Muscle of leg (tissue), 16 donors: ENCODE measurements at places on chromosomes 7 and 10. TPM values are rescaled to one million over a fixed set of nuclear protein-coding genes. Genes with fewer than 3 reads are reported as not detected.
A peak's percentile ranks its signal among the peaks of the same experiment; 100 is the strongest.

The ZC3HAV1L gene
- polyA plus RNA-seq, result 24.0 TPM

The CPA1 gene
- 3.5 TPM for polyA plus RNA-seq

The OR6V1 gene
- not detected for polyA plus RNA-seq

The PTF1A gene
- polyA plus RNA-seq, result not detected

The C10orf62 gene
- not detected for polyA plus RNA-seq

The NUTM2E gene
- polyA plus RNA-seq, result 0.99 TPM

The CUBN gene
- 2.4 TPM for polyA plus RNA-seq

The ERVW-1 gene
- polyA plus RNA-seq, result 1.6 TPM

The SLC39A12 gene
- polyA plus RNA-seq, result not detected

The NPSR1 gene
- polyA plus RNA-seq, result 3.0 TPM

The KAZALD1 gene
- polyA plus RNA-seq, result 29.3 TPM

The GCC1 gene
- 9.2 TPM for polyA plus RNA-seq

The CFAP58 gene
- polyA plus RNA-seq, result 0.20 TPM

The TUBB8 gene
- polyA plus RNA-seq, result 0.41 TPM

The TPK1 gene
- polyA plus RNA-seq, result 3.0 TPM

The LRRTM3 gene
- 3.1 TPM for polyA plus RNA-seq

DNA sequence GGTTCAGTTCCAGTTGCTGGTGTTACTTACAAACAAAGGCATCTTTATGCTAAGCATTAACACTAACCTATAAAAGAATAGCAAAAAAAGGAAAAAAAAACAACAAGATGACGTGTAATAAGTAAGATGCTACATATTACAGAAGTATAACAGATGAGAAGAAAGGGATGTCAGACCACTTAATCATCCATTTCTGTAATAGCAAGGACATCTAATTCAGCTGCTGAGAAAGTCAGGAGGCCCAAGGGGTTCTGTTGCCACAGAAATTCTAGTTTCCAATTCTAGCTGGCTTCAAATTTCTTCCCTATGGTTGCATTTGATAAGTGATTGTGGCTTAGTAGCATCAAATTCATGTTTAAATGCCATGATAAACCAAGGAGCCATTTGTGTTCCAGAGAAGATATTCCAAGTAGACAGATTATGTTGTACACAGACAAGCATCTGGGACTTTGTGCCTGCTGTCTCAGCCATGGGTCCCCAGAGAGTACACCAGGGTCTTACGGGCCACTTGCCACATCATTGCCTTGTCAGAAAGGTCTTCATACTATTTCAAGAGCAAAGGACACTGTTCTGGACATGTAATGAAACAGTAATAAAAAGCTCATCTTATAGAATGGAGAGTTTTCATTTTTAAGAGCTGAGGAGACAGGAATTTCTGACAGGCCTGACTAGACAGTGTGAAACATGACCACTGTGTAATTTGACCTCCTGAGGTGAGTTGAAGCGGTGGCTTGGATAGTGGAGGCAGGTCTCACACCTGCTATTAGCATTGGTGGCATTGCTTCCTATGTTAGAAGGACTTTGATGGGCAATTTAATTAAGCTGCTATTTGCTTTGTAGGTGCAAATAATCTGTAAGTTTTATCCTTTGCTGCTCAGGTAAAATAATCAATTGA is 4.2 kb upstream of the ASB4 start:
- no peak for DNase-seq

DNA sequence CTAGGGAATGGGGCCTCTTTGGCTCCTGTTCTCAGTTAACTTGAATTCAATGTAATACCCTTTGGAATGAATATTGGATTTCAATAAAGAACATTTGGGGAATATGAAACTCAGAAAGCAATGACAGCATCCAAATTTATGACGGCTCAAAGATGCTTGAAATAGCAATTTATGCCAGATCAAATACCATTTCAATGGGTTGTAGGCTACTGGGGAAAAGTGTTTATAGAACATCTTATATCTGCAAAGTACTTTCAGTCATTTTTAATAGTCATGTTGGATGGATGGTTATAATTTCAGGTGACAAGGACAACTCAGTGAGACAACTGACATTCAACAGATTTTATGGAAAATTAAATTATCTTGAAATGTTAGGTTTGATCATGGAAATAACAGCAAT is 772.7 kb downstream of the PHTF2 start:
- no peak for DNase-seq

DNA sequence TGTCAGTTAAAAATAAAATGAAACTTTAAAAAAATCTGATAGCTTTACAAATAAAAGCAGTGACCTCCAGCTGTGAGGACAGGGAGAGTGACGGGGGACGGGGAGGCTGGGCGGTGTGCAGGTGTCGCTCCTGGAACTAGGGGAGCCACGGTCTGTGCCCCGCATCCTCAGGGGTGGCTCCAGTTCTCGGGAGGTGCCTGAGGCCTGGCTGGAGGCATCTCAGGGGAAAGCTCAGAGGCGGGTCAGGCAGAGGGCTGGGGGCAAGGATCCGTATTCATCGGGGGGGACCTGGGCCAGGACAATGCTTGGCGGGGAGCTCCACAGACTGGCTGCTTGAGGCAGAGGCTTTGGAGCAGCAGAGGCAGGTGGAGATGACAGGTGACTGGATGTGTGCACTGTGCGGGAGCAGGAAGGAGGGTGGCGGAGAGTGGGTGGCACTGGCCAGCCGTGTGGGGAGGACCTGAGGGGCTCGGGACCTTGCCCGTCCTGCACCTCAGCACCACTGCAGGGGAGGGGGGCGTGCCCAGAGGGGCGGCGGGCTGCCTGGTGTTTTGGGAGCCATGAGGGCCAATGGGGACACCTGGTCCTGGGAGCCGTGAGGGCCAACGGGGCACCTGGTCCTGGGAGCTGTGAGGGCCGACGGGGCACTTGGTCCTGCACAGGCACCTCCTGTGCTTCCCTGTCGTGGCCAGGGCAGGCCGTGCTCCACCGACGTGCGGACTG is 13.2 kb downstream of the PWWP2B start:
- DNase-seq, result no peak

- peak; percentile 15 for DNase-seq
These were observed at the start of gene NPY for GRCh38 chr7:24283897-24284698. NPY (plus strand) TSS chr7:24284190; CDS start chr7:24285241, 1,051 bp downstream.

- peak; percentile 35 for DNase-seq
These were observed 595 bp downstream of the TBL2 start for GRCh38 chr7:73577627-73578341.

DNA sequence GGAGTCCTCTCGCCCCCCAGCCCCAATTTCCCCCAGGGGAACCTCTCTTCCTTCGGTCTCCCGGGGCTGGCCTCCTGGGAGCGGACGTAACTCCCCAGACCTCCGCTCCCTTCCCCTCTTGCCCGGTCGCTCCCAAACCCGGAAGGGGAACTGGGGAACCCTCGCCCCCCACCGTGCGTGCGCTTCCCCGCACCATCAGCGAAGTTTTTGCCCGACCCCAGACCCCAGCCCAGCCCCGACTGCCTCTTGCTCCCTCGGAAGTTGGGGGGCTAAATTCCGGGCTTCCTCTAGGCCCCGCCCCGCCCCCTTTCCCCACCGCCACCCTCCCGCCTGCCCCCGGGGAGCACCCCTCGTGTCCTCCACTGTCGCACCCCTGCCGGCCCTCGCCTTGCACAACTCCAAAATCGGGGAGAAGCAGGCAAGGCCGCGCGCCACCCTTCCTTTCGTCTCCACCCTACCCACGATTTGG is 436 bp downstream of the GNB2 start:
- no peak for DNase-seq

GRCh38 chr10:43399320-43400310 is 9.4 kb downstream of the HNRNPF start:
- no peak for DNase-seq

DNA sequence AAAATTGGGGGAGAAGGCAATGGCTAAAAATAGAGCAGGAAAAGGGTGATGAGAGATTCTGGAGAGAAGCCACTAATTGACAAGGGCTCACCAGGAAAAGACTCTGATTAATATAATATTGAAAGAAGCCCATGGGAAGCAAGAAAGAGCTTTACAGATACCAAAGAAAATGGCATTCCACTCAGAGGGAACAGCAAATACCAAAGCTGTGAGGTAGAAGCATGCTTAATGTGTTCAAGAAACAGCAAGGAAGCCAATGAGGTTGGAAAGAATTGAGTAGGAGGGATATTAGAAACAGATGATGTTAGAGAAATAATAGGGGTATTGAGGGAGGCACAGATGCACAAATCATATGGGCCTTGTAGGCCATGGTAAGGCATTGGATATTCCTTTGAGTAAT is 130.1 kb downstream of the MYO3A start:
- no peak for DNase-seq

- peak; percentile 9 for DNase-seq
These were observed 171.6 kb downstream of the WDR37 start for GRCh38 chr10:1227510-1228402.

DNA sequence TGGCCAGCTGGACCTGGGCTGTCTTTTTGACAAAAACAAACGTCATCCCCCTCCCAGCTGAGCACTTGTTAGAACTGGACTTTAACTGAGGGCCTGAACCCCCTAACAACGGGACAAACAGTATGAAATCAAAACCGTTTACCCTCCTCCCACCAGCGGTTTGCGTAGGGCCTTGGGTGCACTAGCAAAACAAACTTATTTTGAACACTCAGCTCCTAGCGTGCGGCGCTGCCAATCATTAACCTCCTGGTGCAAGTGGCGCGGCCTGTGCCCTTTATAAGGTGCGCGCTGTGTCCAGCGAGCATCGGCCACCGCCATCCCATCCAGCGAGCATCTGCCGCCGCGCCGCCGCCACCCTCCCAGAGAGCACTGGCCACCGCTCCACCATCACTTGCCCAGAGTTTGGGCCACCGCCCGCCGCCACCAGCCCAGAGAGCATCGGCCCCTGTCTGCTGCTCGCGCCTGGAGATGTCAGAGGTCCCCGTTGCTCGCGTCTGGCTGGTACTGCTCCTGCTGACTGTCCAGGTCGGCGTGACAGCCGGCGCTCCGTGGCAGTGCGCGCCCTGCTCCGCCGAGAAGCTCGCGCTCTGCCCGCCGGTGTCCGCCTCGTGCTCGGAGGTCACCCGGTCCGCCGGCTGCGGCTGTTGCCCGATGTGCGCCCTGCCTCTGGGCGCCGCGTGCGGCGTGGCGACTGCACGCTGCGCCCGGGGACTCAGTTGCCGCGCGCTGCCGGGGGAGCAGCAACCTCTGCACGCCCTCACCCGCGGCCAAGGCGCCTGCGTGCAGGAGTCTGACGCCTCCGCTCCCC is at the start of gene IGFBP1:
IGFBP1 (plus strand) TSS at position 304 of the 808 bp plus-strand sequence; CDS start at position 469, 165 bp downstream.
- DNase-seq, result no peak

DNA sequence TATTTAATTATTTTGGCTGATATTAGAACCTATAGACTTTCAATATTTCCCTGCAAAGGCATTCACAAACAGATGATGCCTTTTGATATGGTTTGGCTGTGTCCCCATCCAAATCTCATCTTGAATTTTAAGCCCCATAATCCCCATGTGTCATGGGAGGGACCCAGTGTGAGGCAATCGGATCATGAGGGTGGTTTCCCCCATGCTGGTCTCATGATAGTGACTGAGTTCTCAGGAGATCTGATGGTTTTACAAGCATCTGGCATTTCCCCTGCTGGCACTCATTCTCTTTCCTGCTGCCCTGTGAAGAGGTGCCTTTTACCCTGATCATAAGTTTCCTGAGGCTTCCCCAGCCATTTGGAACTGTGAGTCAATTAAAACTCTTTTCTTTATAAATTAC is 9.3 kb upstream of the PNLIPRP3 start:
- DNase-seq, result no peak

- DNase-seq, result no peak
These were observed 273.9 kb upstream of the ADARB2 start for GRCh38 chr10:2011106-2011716.

- no peak for DNase-seq
These were observed 123.6 kb upstream of the NOBOX start for GRCh38 chr7:144527051-144527471.

DNA sequence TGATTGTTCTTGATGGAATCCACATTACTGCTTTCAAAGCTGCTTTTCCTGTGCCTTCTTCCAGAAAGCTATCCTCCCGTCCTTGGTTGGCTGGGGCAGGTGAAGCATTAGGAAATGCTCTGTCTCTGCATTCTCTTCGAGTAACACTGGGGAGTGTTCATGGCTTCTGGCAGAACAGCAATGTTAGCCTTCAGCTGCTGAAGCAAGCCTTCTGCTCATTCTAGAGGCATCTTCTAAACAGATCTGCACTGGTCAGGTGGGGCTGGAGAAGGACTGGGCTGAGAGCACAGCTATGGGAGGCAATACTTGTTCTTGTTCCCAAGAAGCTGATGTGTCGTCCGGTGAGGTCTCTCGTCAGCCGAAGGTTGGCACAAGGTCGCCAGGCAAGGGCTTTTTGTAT is 80.6 kb downstream of the MGMT start:
- DNase-seq, result no peak

GRCh38 chr7:40847921-40848320 is 713.1 kb downstream of the SUGCT start:
- DNase-seq, result no peak
